ENCODE measurements at places on chromosomes 16 and 17. TPM values are rescaled to one million over a fixed set of nuclear protein-coding genes. Genes with fewer than 3 reads are reported as not detected.

- peak; percentile 48 for DNase-seq
- no peak overlapping the region for H3K27ac ChIP-seq
- H3K4me3 ChIP-seq: no peak overlapping the region
- H3K4me1 ChIP-seq: peaks cover 20% of the 10 kb centered on the region
Measured at GRCh38 chr17:18139949-18140348, 31.4 kb downstream of the MYO15A start.

DNA sequence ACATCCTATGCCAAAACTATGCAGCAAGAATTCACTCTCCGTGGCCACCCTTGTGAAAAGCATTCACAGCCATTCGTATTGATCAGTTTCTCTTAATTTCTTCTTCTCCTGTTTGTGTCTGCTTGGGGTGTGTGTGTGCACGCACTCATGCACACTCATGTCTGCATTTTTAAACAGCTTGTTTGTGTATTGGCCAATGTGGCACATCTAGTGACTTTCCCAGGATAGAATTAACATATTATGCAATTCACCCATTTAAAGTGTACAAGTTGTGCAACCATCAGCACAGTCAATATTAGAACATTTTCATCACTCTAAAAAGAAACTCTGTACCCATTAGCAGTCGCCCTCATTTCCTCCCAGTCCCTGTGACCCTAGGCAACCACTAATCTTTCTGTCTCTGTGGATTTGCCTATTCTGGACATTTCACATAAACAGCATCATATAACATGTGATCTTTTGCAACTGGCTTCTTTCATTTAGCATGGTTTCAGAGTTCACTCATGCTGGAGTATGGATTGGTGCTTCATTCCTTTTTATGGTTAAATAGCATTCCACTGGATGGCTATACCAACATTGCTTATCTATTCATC, 20.1 kb downstream of the IRX3 start:
- H3K27ac ChIP-seq: no peak overlapping the region
- H3K4me1 ChIP-seq: no peaks in the 10 kb centered on the region
- H3K4me3 ChIP-seq: no peak overlapping the region
- no peaks in the 10 kb centered on the region for H3K27me3 ChIP-seq
- no peaks in the 10 kb centered on the region for H3K36me3 ChIP-seq
- no peak for DNase-seq

DNA sequence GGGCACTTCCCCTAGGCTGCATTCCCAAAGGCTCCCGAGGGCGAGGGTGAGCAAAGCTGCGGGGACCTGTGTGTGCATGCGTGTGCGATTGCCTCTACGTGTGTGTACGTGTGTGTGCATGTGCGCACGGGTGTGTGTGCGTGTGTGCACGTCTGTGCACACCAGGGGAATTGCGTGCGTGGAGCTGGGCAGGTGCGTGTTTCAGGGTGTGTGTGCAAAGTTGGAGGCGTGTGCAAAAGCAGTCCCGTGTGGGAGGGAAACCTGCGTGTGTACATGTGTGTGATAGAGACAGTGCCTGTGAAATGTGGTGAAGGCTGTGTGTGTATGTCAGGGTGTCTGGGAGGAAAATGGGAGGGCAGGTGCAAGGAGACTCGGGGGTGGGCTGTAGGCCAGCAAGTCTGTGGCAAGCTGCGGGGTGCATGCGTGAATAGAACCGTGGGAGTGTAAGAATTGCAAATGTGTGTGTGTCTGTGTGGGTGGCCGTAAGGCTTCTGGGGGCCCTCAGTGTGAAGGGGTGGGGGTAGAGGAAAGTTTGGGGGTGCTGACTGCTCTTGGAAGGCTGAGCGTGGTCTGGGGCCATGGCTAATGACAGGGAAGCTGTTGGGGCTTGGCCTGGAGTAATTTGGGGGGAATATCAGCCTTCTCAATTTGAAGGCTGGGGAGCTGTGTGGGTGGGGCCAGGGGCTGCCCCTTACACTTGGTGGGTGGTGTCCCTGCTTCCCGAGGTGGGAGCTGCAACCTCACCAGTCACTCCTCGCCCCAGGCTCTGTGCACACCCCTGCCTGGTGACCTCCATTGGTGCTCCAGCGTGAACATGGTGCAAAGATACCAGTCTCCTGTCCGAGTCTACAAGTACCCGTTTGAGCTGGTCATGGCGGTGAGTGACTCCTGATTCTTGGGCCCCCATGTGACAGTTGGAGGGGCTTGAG, 644 bp downstream of the SEC14L5 start:
- no peaks in the 10 kb centered on the region for H3K36me3 ChIP-seq
- H3K4me3 ChIP-seq: peak overlapping the region; percentile 18
- H3K27ac ChIP-seq: no peak overlapping the region
- no peak for DNase-seq
- peaks cover 24% of the 10 kb centered on the region for H3K4me1 ChIP-seq
- H3K27me3 ChIP-seq: peaks cover 30% of the 10 kb centered on the region

DNA sequence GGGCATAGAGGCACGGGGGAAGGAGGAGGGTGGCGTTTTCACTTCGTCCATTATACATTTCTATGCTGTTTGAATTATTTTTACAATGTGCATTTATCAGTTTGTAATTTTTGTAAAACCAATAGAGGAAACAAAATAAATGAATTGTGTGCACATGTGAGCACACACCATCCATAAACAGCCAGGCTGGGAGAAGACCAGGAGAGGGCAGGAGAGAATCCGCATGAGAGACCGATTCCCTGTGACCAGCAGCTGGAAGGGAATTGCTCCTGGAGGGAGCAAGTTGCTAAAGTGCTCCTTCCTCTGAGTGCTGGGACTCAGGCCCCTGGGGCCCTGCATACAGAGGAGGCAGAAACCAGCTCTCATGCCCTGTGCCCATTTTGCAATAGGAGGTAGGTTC, 126.0 kb downstream of the ABCC12 start:
- no peaks in the 10 kb centered on the region for H3K36me3 ChIP-seq
- H3K4me1 ChIP-seq: no peaks in the 10 kb centered on the region
- H3K27ac ChIP-seq: no peak overlapping the region

- no peak overlapping the region for H3K4me3 ChIP-seq
- peaks cover 82% of the 10 kb centered on the region for H3K27me3 ChIP-seq
- H3K36me3 ChIP-seq: no peaks in the 10 kb centered on the region
- peaks cover 9% of the 10 kb centered on the region for H3K4me1 ChIP-seq
- no peak overlapping the region for H3K27ac ChIP-seq
- DNase-seq: no peak
Measured at GRCh38 chr16:84842516-84843148, 22.8 kb downstream of the CRISPLD2 start.

- H3K4me3 ChIP-seq: no peak overlapping the region
- no peaks in the 10 kb centered on the region for H3K36me3 ChIP-seq
- no peaks in the 10 kb centered on the region for H3K4me1 ChIP-seq
- no peak overlapping the region for H3K27ac ChIP-seq
- peak; percentile 47 for DNase-seq
Measured at GRCh38 chr17:7523033-7523432, 25.8 kb upstream of the TNFSF12 start.

GRCh38 chr17:57110579-57111325, 25.7 kb downstream of the AKAP1 start:
- no peak for DNase-seq
- H3K4me1 ChIP-seq: peaks cover 31% of the 10 kb centered on the region
- no peak overlapping the region for H3K4me3 ChIP-seq
- H3K27me3 ChIP-seq: no peaks in the 10 kb centered on the region
- no peak overlapping the region for H3K27ac ChIP-seq
- H3K36me3 ChIP-seq: peaks cover 87% of the 10 kb centered on the region

DNA sequence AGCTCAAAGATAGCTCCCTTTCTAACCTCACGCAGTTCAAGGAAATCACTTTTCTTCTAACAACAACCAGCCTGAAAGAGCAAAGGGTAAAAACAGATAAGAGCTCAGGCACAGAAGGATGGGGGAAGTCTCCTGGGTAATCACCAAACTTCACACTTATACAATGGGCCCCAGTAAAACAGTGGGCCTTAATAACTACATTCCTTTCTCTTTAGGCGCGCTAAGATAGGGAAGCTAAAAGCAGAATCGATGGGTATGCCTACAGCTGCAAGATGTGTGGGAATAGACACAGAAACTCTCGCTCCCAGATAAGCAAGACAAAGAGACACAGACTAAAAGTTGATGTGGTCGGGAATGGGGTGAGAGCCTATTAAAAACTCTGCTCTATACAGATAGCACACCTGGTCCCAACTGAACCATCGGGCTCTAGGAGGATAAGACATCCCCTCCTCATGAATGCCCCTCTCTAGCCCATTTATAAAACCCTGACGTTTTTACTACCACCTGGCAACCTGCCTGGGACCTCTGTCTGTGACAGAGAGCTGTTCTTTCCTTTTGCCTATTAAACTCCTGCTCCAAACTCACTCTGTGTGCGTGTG, 826 bp downstream of the LYZL6 start:
- DNase-seq: peak; percentile 33
- peak overlapping the region; percentile 33 for H3K27ac ChIP-seq
- peaks cover 7% of the 10 kb centered on the region for H3K4me1 ChIP-seq

Gene KRTAP4-4
- not detected for total RNA-seq

GRCh38 chr17:42519546-42520491, 16.2 kb upstream of the NAGLU start:
- H3K27me3 ChIP-seq: no peaks in the 10 kb centered on the region
- DNase-seq: no peak
- peaks cover 74% of the 10 kb centered on the region for H3K36me3 ChIP-seq
- peak overlapping the region; percentile 86 for H3K27ac ChIP-seq
- H3K4me1 ChIP-seq: peaks cover 51% of the 10 kb centered on the region
